ENCODE measurements at places on chromosomes 13 and 19. TPM values are rescaled to one million over a fixed set of nuclear protein-coding genes. Genes with fewer than 3 reads are reported as not detected.

- no peak overlapping the region for H3K4me3 ChIP-seq
- no peak for DNase-seq
- H3K27me3 ChIP-seq, result no peaks in the 10 kb centered on the region
- no peaks in the 10 kb centered on the region for H3K36me3 ChIP-seq
- no peak overlapping the region for H3K27ac ChIP-seq
- peaks cover 11% of the 10 kb centered on the region for H3K4me1 ChIP-seq
Observed at GRCh38 chr13:57837801-57838200, 206.3 kb downstream of the PCDH17 start.

DNA sequence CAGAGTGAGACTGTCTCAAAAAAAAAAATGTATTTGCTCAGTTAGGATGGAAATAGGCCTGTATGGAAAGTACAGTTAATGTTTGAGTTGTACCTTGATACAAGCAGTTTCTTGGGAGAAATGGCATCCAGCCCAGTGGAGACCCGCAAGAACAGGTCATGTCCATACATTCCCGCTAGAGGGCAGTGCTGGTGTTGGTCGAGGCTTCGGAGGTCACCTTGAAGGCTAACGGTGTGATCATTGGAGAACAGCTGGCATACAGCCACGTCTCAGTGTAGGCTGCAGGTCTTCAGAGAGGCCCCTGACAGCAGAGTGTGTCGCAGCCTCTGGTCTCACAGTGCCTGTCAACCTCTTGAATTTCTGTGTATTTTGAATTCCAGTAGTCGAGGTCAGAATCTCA, 7.5 kb downstream of the ZNF610 start:
- peaks cover 4% of the 10 kb centered on the region for H3K4me1 ChIP-seq
- H3K27me3 ChIP-seq, result no peaks in the 10 kb centered on the region
- DNase-seq, result peak; percentile 83
- H3K4me3 ChIP-seq, result no peak overlapping the region

DNA sequence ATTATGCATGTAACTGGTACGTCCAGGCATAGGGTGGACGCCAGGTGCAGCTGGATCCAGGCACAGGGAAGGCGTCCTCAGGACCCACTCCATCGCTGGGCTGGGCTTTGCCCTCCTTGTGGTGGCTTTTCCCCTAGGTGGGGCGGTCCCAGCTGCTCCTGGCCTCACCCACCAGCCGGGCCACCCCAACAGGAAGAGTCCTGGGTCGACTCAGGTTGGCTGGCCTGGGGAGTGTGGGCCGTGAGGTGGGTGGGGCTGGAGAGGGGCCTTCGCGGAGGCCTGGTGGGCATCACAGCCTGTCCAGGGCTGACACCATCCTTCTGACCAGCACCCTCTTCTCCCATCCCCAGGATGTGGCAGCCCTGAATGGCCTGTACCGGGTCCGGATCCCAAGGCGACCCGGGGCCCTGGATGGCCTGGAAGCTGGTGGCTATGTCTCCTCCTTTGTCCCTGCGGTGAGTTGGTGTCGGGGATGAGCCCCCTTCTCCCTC, 3.2 kb upstream of the GARIN5A start:
- H3K4me1 ChIP-seq, result peaks cover 9% of the 10 kb centered on the region
- H3K27ac ChIP-seq, result no peak overlapping the region
- no peak overlapping the region for H3K4me3 ChIP-seq
- peaks cover 38% of the 10 kb centered on the region for H3K36me3 ChIP-seq
- peaks cover 2% of the 10 kb centered on the region for H3K27me3 ChIP-seq

- H3K4me3 ChIP-seq, result no peak overlapping the region
- H3K36me3 ChIP-seq, result no peaks in the 10 kb centered on the region
- H3K27ac ChIP-seq, result no peak overlapping the region
- H3K4me1 ChIP-seq, result peaks cover 35% of the 10 kb centered on the region
- no peak for DNase-seq
- no peaks in the 10 kb centered on the region for H3K27me3 ChIP-seq
Observed at GRCh38 chr13:97569841-97570240, 135.9 kb downstream of the RAP2A start.

GRCh38 chr19:49387936-49388372, at the start of gene KASH5:
TSS of gene KASH5 (plus strand) at chr19:49388249. CDS start at chr19:49390884, 2,635 bp downstream.
- H3K36me3 ChIP-seq, result no peaks in the 10 kb centered on the region
- DNase-seq, result no peak
- no peak within 1 kb of the TSS for H3K27ac ChIP-seq
- no peak within 1 kb of the TSS for H3K4me3 ChIP-seq

Gene SBK3
- 0.90 TPM for total RNA-seq

- no peak overlapping the region for H3K27ac ChIP-seq
- no peaks in the 10 kb centered on the region for H3K27me3 ChIP-seq
- no peak overlapping the region for H3K4me3 ChIP-seq
Observed at GRCh38 chr13:26538363-26539317, 18.8 kb upstream of the WASF3 start.

DNA sequence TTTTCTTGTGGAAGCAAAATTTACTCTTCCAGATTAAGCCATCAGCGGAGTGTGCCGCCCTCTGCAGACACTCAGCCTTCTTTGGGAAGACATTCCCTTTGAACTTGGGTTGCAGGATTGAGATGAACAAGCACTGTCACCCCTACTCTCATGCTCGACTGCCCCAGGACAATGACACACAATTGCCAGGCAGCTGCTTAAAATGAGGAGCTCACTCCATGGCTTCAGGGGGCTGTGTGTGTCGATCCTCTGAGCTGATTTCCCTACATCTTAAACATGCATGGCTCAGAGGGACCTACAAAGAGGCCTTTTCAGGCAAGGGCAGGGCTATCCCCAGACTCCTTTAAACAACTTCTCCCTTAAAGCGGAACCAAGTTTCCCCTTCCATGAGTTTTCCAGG, 107.5 kb upstream of the MBNL2 start:
- H3K27me3 ChIP-seq, result peaks cover 14% of the 10 kb centered on the region
- no peak overlapping the region for H3K4me3 ChIP-seq
- no peaks in the 10 kb centered on the region for H3K36me3 ChIP-seq
- no peak for DNase-seq
- H3K27ac ChIP-seq, result no peak overlapping the region

Gene ZNF284
- 3.0 TPM for total RNA-seq

Measured in WTC11 (cell line).